Amniotic epithelial cell (primary cell): ENCODE measurements at places on chromosomes 16 and 17.
A peak's percentile ranks its signal among the peaks of the same experiment; 100 is the strongest.

- peak; percentile 45 for DNase-seq
Observed at GRCh38 chr16:47965439-47965838, 190.4 kb downstream of the ABCC12 start.

DNA sequence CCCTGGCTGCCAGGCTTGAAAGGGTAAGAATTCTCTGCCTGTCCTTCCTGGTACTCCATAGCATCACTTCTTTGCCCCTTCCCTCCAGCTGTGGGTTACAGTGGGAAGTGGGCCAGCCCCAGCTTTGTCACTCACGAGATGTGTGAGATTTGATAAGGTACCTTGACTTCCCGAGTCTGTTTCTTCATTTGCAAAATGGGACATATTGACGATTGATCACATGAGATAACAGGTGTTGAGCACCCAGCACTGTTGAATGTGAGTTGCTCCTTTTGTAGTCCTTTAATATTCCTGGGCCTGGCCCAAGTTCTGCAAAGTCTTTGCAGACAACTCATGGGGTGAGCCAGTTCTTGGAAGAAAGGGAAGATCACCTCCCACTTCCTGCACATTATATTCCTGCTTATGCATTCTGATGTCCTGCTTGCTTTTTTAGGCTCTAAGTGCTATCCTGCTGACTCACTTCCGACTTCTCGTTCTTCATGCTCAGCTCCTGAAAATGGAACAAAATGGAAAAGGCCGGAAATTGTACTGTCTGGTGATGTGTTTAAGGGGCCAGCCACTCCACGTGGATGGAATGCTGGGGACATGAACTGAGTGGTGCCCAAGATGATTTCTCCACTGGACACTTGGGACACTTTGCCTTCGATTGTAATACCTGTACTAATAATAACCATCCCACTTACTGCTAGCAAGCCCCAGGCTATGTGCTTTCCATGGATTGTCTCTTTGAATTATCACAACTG, 8.3 kb upstream of the NLK start:
- DNase-seq = peak; percentile 61

DNA sequence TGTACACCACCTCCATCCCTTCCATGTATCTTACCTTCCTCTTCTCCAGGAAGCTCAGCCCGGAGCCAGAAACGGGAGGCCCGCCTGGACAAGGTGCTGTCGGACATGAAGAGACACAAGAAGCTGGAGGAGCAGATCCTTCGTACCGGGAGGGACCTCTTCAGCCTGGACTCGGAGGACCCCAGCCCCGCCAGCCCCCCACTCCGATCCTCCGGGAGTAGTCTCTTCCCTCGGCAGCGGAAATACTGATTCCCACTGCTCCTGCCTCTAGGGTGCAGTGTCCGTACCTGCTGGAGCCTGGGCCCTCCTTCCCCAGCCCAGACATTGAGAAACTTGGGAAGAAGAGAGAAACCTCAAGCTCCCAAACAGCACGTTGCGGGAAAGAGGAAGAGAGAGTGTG, 756 bp upstream of the MVP start:
- DNase-seq = peak; percentile 58

GRCh38 chr17:63967953-63968352, 4.8 kb downstream of the SCN4A start:
- DNase-seq = no peak

DNA sequence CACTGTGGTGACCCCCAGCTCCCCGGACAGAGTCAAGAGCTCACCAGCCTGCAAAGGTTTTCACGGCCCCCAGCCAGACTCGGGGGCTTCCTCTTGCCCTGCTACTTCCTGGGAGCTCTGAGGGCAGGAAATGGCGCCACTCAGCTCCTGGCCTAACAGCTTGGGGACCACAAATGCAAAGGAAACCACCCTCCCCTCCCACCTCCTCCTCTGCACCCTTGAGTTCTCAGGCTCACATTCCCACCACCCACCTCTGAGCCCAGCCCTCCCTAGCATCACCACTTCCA, 375 bp upstream of the SPN start:
- no peak for DNase-seq

DNA sequence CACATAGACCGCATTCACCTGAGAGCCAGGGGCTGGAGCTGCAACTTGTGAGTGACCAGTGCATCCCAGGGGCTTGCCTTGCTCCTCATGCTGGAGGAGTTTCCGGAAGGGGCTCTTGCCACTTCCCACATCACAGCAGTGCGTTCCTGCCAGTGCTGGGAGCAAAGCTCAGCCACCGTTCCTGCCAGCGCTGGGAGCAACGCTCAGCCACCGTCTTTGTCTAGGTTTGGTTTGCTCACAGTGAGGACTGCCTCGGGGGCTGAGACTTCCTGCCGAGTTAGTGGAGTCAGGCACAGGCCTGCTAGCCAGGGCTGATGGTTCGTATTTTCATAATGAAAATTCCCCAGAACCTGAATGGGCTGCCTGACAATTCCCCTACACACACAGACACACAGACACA, 5.4 kb upstream of the CHRNE start:
- no peak for DNase-seq

DNA sequence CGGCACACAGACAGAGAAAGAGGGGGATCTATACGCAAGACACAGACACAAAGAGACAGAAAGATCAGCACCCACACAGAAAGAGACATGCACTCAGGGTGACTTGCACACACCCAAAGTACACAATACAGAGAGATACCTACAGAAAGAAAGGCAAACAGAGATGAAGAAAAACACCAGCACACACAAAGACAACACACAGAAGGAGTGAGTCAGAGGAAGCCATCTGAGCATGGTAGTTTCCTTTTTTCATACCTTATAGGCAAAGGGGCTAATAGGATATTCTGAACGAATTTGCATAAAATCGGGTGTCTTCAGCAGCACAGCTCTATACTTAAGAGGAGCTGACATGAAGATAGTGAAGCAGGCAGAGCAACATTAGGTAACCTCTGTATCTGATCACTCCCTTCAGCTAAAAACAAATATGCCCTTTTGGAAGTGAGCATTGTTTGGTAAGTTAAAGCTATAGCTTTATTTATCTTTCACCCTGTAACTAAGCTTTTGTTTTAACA, 198.6 kb downstream of the AATF start:
- DNase-seq = no peak

- no peak for DNase-seq
Observed at GRCh38 chr17:20111538-20111937, 102.4 kb downstream of the SPECC1 start.

GRCh38 chr17:37225465-37225864, 150.3 kb upstream of the C17orf78 start:
- DNase-seq = no peak

DNA sequence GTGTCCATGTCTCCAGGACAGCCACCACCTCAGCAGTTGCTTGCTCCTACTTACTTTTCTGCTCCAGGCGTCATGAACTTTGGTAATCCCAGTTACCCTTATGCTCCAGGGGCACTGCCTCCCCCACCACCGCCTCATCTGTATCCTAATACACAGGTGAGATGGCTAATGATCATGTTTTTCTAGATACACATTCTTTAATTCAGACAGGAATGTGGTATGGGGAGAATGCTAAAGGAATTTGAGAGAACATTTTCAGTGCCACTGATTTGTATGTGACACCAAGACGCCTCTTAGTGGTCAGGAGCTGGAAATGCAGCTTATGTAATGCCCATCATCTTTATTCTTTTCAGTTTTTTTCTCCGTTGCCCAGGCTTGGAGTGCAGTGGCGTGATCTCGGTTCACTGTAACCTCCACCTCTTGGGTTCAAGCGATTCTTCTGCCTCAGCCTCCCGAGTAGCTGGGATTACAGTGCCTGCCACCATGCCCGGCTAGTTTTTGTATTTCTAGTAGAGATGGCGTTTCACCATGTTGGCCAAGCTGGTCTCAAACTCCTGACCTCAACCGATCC, 8.9 kb upstream of the RAPGEFL1 start:
- peak; percentile 73 for DNase-seq

GRCh38 chr17:43616852-43617251, 44.9 kb downstream of the MEOX1 start:
- DNase-seq = no peak

DNA sequence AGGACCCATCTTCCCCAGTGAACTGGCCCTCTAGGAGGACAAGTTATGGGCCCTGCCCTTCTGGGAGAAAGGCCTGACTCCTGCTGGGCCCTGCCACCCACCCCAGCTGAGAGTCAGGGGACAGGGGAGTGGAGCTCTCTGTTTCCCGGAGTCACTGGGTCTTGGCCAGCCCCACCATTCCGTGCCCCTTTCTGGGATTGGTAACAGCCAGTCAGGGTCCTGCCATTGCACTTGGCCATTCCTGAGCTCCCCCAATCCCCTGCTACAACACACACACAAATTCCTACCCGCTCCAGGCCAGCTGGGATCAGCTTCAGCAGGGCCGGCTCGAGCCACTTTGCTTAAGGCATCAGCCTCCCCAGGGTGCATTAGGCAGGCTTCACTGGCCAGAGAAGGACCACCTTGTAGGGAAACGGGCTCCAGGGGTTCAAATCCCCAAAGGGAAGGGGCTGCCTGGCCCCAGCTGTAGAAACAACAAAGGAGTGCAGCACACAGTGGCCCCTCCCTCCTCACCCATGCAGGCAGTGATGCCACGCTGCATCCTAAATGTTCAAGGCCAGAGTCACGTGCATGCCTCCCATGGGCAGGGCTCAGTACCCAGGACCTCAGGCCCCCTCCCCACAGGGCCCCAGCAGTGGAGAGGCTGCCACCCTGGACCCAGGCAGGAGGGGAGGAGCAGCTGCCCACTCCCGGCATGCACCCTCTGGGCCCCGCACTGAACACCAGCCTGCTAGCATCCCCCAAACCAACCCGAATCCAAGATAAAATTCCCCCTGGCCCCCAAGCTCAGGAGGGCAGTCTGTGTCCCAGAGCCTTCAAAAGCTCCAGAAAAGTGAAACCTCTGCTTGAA, 37.7 kb downstream of the C16orf78 start:
- DNase-seq = no peak

- DNase-seq = no peak
Observed at GRCh38 chr16:76748461-76749348, 442.3 kb upstream of the MON1B start.

DNA sequence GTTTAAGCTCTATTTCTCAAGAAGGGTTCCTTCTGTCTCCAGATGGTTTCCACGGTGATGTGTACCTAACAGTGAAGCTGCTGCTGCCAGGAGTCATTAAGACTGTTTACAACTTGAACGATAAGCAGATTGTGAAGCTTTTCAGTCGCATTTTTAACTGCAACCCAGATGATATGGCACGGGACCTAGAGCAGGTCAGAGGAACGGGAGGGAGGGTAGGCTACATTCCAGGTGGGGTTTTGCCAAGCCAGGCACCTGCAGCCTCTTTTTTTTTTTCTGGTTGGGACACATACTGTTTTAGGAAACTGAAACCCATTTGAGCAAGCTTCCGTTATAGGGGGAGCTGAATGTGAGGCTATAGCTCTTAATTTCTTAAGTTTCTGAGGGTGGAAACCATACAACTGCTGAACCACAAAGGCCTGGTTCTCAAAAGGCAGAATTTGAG, 10.6 kb downstream of the LIG3 start:
- peak; percentile 63 for DNase-seq

- DNase-seq = peak; percentile 90
Observed at GRCh38 chr17:41784207-41784744, 2.2 kb downstream of the JUP start.

- no peak for DNase-seq
Observed at GRCh38 chr16:78543023-78543422, 443.6 kb downstream of the WWOX start.

GRCh38 chr16:47311738-47312505, 148.9 kb downstream of the ITFG1 start:
- DNase-seq = peak; percentile 51

DNA sequence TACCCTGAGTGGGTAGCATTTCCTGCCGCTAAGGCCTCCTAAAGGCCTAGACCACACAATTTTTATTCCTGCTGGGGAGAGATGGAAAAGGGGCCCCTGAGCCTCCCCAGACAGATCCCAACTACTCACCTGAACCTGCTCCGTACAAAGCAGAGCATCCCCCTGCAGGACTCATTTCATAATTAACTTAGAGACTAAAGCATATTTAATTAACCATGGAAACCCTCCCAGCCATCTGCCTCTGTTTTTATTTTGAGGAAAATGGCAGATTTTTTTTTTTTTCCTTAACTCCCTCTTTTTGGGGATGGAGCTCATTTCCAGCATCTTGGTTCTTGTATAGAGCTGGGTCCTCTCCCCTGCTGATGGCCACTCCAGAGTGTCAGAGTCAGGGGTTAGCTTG, 96.5 kb upstream of the CRHR1 start:
- DNase-seq = no peak

DNA sequence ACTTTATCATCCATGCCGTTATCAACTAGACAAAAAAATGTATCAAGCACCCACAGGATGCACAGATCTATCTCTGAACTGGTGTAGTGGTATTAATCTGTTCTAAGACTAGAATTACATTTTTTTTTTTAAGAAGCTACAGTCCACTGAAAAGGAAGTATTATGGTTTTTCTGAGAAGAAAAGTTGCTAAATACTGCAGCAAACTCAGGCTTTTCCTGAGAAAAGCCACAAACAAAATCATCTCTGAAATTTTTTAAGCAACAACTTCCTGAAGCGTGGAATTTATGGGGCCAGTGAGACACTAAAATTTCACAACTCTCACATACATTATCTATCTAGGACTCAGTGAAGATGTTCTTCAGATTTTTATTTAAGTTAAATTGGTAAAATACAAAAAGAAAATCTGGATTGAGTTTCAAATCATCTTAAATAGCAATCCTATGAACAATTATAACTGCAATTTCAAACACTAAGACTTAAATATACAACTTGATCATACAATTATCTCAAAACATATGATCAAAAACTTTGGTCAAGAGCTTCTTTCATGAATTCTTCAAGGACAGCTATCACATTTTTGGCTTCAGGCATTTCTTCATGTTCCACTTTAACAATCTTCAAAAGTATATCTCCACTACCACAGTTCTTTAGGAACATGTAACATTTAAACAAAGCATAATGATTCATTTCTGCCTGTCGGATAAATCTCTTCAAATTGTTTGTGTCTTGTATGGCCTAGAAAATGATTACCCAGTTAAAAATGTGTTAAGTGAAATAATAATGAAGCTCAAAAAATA, 10.5 kb downstream of the C17orf75 start:
- DNase-seq = peak; percentile 75

DNA sequence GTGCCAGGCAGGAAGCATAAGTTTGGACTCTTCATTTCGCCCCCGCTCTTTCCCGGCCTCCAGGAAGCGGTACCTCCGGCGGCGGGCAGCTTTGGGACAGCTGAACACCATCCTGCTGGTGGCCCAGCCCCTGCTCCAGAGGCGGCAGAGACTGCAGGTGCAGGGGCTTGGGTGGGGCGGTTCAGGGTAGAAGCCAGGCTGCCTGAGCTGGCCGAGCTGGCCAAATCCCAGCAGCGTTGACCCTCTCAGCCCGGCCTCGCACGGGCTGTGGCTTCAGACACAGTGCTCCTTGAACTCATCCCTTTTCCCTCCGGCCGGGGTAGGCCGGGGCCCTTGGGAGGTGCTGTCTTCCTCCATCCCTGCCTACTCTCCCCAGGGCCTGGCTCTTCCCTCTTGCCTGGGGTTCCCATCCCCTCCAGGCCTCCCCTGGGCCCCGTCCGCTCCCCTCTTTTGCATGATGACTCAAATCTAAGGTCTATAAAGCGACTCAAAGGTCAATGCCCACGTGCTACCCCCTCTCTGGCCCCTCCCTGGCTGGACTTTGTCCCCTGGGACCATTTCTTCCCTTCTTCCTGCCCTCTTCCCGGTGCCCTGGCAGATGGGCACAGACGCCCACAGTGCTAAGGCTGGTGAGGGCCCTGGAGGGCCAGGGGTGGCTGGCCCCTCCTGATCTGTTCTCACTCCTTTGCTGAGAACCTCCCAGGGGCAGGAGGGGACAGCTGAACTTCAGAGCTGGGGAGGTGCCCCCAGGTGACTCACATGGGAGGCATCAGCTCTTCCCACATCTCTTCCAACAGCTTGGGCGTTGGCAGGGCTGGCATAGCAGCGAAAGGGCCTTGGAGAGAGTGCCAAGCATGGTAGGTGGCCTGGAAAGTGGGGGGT, 22.7 kb downstream of the MYO15B start:
- no peak for DNase-seq
